NCI-H510A (cell line): ENCODE measurements at places on chromosomes 1 and 21.

GRCh38 chr1:94676686-94677085 lies 135.1 kb upstream of the F3 start:
- no peak for DNase-seq

GRCh38 chr1:23718482-23718881 lies 24.8 kb upstream of the ELOA start:
- DNase-seq = peak; percentile 30

- no peak for DNase-seq
These were observed 5.1 kb downstream of the KCNJ15 start for GRCh38 chr21:38261851-38262250.

- no peak for DNase-seq
These were observed 13.1 kb downstream of the SDCCAG8 start for GRCh38 chr1:243268751-243269460.

GRCh38 chr1:243490748-243491686 lies 235.2 kb downstream of the SDCCAG8 start:
- no peak for DNase-seq

- DNase-seq = no peak
These were observed 13.3 kb downstream of the OR2B11 start for GRCh38 chr1:247444571-247444970.
